ENCODE measurements at places on chromosomes 1 and 21. TPM values are rescaled to one million over a fixed set of nuclear protein-coding genes. Genes with fewer than 3 reads are reported as not detected.

GRCh38 chr1:193629875-193630274 lies 443.5 kb upstream of the B3GALT2 start:
- DNase-seq = no peak

GRCh38 chr1:220336391-220337031 lies 64.3 kb upstream of the RAB3GAP2 start:
- no peak for DNase-seq

DNA sequence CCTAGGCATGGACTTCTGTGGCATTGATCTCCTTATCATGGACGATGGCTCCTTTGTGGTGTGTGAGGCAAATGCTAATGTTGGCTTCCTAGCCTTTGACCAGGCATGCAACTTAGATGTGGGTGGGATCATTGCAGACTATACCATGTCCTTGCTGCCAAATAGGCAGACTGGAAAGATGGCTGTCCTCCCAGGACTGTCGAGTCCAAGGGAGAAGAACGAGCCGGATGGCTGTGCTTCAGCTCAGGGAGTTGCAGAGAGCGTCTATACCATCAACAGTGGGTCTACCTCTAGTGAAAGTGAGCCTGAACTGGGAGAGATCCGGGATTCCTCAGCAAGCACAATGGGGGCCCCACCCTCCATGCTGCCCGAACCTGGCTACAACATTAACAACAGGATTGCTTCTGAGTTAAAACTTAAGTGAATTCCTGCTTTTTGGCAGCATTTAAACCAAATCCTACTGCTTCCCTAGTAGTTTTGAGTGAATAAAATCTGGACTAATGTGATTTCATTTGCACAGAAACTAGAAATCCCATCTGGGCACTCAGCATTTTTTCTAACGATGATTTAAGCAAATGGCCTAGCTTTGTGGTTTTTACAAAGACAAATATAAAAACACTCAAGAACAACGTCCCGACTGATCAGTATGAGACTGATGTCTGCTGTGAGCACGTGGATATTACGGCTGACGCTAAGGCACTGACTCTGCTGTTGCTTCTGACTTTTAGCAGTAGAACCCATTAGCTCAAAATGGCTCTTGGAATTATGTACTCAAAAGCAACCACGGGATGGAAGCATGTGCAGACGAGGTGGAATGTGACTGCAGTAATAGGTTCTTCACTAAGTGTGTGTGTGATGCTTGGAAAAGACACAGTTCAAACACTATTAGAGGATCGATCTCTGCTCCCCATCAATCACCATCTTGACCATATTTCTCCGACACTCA lies 34.2 kb downstream of the RIMKLA start:
- no peak for DNase-seq

DNA sequence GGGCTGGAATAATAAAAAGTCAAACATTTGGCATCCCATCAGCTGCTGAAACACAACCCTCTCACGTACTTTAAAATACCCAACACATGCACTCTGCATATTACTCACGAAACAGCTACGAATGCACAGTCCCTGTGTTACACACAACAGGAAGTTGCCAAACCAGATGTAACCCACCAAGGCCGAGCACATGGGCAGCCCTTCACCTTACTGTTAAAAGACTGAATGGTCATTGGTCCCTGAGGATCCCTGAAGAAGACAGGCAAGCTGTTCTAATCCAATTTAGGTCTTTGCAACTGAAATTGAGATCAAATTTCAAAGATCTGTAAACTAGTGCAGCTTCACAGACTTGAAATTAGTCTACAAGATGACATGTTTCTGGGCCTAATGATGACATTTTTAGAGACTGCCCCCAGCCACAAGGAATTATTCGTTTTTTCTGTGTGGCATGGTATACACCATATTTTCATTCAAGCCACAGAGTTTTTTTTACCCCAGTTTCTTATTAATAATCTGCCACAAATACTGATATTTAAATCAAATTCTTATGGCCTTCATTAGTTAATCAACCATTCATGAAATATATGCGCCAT lies 25.6 kb upstream of the IER5 start:
- DNase-seq = no peak

DNA sequence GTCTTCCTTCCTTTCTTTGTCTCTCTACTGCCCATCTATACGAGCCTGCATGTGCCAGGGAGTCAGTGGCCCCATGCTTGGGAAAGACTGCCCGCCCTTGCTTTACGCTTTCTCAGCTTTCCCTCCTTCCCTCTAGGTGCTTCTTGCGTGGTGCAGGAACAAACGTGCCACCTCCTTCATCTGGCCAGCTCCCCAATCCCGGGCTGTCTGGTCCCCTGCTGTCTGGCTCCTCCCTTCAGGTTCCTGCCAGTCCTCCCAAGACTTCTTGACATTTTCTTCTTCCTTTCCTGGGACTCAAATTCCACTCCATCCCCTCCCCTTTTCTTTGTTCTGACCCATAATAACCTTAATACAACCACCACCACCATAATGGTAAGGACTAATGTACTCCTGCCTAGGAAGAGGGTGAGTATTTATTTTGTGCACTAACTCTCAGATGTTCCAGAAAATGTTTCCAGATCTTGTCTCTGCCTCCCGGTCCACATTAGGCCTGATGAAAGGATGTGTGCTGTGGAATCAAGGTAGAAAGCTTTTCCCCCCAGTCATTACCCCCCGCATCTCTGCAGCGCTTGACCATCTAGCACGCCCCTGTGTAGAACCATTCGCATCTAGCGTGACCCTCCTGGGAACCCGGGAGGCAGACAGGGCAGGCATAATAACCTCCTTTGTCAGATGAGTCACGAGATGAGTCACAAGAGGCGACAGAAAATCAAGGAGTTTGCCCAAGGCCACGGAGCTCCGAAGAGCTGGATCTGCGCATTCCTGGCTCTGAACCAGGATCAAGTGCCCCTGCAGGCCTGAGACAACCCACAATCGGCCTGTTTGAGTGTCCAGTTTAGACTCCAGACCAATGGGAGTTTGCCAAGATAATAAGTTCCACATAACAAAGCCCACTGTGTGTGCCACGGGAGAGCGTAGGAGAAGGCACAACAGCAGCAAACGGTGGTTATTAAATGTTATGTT lies 60.1 kb upstream of the NEK2 start:
- no peak for DNase-seq

DNA sequence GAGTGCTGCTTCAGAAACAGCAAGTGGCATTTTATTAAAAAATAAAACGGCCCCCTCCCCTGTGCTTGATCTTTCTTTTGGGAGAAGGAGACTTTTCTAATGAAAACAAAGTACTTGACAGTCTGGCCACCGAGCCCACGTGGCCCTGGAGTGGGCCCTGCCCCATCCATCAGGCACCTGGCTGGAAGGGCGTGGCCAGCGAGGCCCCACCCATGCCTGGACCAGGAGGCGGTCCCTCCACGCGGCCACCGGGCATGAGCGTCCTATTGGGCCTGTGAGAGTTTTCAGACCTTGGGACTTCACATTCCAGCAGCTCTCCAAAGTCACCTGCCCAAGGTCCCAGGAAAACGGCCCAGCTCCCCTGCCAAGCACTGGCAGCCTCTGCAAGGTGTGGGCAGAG lies 144.7 kb downstream of the CASZ1 start:
- no peak for DNase-seq

GRCh38 chr1:30085811-30086770 lies 637.3 kb downstream of the MATN1 start:
- peak; percentile 41 for DNase-seq

- DNase-seq = no peak
Measured at GRCh38 chr1:162175379-162176081, 106.0 kb downstream of the NOS1AP start.

- DNase-seq = no peak
Measured at GRCh38 chr1:95230256-95230655, 3.8 kb upstream of the RWDD3 start.

DNA sequence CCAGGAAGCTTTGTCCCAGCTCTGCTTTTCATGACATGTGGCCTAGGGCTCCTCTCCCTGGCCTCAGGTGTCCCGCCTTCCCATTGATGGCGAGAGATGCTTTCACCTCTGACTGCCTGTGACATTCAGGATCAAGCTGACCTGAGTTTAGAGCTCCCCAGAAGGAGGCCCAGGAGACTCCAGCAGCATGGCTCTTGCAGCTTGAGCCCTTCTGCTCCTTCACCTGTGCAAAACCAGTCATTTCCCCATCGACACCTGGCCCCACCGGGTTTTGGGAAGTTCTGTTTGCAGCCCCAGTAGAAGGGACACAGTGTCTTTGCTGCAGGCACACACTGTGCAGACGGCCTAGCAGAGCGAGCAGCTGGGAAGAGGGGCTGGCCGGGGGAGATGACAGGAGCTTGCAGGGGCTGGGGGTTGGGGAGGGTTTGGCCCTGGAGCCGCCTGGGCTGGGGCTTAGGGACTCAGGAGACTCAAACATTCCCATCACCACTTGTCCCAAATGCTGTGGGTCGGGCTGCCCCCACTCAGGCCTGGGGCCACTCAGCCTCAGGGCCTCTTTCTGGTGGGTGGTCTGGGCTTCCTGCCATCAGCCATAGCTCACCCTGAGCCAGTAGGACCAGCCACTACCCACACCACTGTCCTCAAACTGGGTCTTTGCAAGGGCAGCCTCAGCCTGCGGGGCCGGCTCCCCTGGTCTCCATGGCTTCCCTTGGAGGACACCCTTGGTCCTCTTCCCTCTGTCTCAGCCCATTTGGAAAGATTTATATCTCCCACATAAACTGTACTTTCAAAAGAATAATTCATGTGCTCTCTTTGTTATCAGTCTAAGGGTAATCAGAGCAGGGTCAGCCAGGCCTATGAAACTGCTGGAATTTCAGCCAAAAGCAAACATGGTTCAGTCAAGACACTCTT lies 3.8 kb upstream of the EDN2 start:
- DNase-seq = no peak

DNA sequence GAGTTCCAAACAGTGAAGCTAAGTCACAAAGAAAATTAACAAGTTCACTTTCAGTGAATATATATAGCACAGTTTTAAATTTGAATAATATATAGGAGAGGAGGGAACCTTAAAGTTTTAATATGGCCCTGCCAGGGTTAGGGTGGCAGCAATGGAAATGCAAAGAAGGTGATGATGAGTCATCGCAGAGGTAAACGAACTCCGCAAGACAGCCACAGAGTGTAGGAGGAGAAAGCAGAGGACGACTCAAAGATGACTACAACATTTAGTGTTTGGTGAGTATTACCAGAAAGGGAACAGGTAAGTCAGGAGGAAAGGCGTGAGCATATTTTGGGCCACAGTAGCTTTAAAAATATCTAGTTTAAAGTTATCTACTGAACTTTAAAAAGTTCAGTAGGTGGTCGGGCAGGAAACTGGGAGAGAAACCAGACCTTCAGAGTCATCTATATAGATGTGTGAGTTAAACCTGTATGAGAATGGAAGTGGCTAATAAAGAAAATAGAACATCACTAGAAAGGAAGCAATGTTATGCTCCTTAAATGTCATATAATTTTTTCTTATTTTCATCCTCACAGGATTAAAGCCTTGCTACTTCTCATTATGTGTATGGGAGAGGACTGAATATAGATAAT lies 75.7 kb downstream of the UCHL5 start:
- DNase-seq = no peak

Gene TMEM50B
- total RNA-seq = 29.2 TPM

GRCh38 chr21:45264146-45264911 lies 23.4 kb downstream of the POFUT2 start:
- DNase-seq = no peak

Gene DNM3
- 1.7 TPM for total RNA-seq

DNA sequence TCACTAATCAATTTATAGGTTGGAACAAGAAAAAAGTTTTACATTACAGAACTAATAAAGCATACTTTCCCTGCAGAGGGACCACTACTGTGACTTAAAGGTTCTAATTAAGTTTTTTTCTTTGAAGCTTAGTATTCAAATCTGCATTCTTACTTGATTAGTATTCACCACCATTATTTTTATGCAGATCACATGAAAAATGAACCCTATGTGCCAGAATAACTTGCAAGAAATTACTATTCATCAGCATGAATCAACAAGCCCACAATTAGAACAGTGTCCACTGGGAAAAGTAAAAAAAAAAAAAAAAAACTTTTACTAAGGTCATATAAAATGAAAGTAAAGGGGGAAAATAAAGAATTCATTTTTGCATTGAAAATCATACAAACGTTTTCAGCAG lies 90.8 kb downstream of the SMYD3 start:
- DNase-seq = no peak

DNA sequence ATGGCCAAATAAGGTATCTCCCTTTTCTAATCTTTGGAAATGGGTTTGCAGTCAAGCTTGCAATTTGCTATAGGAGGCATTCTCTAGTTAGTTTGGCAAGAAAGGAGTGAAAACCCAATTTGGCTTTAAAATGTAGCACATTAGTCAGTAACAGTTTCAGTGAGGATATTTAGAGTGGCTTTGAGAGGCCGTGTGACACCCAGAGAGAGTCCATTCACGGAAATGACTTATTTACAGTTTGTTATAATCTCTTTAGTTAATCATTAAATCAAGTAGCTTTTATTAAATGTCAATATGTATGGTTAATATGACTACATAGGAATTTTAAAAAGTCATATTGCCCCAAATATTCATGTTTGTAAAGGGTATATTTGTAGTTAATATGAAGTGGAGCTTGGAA lies 9.6 kb downstream of the ZBTB18 start:
- DNase-seq = no peak

DNA sequence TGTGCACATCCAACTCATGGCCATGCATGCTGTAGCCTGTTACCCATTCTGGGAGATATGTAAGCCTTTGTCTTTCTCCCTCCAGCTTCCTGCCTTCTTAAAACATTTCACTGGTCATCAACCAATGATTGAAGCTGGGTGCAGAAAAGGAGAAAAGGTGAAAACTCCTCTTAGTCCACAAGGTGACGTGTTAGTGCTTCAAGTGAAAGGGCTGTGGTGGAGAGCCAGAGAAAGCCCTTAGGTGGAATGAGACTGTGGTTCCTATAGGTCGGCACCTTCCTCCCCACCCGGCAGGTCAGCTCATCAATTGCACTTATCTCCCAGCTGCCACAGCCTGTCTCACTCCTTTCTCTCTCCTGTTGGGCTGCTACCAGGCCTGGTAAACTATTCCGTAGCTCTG lies 30.4 kb downstream of the ERG start:
- DNase-seq = no peak

Gene TRIM45
- 17.6 TPM for total RNA-seq

GRCh38 chr1:184597650-184598357 lies 156.9 kb downstream of the EDEM3 start:
- DNase-seq = no peak

- DNase-seq = peak; percentile 29
Measured at GRCh38 chr1:184193451-184193850, 141.9 kb downstream of the TSEN15 start.

Measured in heart right ventricle (tissue), 16 donors.